MV-4-11 (cell line): ENCODE measurements at places on chromosomes 1 and 21.

- DNase-seq = no peak
Observed at GRCh38 chr1:10071640-10072039, 38.9 kb downstream of the UBE4B start.

DNA sequence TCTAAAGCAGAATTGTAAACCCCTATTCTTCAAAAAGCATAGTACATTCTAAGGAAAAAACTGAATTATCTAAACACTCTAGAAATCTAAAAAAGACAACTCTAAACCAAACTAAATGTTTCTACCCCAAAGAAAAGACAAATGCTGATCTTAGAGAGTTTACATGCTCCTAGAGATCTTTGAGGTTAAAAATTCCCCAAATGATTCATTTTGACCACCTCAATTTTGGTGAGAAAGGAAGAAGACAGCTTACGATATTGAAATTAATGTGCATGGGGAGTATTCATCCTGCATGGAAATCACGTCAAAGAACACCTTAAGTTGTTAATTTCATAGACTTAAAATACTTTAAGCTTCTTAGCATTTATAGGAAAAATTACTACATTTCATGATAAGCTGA, 377.8 kb upstream of the RUNX1 start:
- DNase-seq = no peak

- peak; percentile 37 for DNase-seq
Observed at GRCh38 chr1:202315576-202316168, 26.1 kb downstream of the UBE2T start.

DNA sequence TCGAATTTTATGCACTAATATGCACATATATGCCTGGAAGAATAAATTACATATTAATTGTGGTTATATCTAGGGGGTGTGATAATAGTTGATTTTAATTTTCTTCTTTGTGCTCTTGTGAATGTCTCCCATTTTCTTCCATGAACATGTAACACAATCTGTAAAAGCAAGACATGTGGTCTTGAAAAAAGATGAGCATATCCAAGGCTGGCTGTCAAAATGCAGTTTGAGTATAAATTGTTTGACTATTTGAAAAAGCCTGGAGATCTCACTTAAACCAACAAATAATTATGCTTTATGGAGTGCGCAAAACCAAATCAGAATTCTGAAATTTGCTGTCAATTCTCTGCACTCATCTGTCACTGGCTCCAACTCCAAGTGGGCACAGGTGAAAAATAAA, 143.9 kb downstream of the HMGB4 start:
- DNase-seq = no peak

GRCh38 chr1:243723050-243723449, 127.0 kb downstream of the AKT3 start:
- no peak for DNase-seq

DNA sequence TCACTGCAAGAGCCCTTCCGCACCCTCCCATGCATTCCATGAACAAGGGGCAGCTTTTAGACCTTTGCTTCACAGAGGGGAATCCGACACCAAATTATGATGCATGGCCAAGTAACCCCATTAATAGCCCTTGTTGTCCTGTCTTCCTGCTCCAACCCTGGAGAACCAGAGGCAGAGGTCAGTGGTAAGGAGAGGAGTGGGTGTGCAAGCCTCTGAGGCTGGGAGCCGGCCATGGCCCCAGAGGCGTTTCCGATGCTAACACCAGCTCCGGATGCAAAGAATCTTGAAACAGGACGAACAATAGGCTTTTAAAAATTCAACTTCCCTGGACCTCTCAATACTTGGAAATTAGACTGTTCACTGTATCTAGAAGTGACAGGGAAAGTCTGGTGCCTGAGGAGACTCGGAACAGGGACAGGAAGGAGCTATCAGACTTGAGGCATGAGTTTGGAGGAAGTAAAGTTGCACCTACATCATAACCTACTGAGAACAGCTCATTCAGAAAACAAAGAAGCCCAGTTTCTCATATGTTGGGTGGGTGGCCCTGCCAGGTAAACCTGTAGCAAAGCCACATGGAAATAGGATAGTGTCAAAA, 101.2 kb upstream of the ERG start:
- no peak for DNase-seq

- DNase-seq = no peak
Observed at GRCh38 chr1:156768610-156769295, 1.4 kb downstream of the PRCC start.

- peak; percentile 29 for DNase-seq
Observed at GRCh38 chr1:10905841-10906655, 106.4 kb upstream of the TARDBP start.

- DNase-seq = no peak
Observed at GRCh38 chr1:41995441-41996130, 76.9 kb upstream of the HIVEP3 start.

GRCh38 chr21:32427958-32428623, 15.6 kb downstream of the EVA1C start:
- no peak for DNase-seq

- peak; percentile 5 for DNase-seq
Observed at GRCh38 chr21:29568020-29568697, 269.4 kb downstream of the BACH1 start.

- DNase-seq = no peak
Observed at GRCh38 chr1:83693427-83694126, 305.4 kb downstream of the TTLL7 start.

- DNase-seq = no peak
Observed at GRCh38 chr1:230172016-230172537, 105.0 kb downstream of the GALNT2 start.

DNA sequence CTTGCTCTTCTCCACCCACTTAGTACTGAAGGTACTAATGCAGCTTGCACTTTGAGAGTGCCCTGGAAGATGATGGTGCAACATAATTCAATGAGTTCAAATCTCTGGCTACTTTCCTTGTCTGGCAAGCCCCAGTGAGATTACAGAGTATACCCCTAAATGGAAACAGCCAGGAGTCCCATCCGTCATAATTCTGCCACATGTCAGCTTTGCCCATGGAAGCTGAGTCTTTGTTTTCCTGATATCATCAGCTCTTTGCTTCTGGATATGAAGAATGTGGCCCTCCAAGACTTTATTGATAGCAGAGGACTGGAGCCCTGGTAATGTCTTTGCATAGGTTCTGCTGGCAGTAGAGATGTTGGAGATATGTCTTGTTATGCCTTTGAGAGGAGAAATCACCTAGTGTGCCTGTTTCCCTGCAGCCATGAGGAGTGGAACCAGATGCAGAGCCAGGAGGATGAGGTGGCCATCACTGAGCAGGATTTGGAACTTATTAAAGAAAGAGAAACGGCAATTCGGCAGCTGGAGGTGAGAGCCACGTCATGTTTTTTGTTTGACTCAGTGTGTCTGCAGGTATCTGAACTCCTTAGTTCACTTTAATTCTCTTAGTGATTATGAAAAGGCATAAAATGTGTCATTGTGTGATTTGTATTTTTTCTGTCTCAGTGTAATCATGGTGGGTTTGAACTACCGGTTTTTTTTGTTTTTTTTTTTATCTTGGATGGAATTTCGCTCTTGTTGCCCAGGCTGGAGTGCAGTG, 18.7 kb upstream of the PPP1R8 start:
- DNase-seq = no peak

DNA sequence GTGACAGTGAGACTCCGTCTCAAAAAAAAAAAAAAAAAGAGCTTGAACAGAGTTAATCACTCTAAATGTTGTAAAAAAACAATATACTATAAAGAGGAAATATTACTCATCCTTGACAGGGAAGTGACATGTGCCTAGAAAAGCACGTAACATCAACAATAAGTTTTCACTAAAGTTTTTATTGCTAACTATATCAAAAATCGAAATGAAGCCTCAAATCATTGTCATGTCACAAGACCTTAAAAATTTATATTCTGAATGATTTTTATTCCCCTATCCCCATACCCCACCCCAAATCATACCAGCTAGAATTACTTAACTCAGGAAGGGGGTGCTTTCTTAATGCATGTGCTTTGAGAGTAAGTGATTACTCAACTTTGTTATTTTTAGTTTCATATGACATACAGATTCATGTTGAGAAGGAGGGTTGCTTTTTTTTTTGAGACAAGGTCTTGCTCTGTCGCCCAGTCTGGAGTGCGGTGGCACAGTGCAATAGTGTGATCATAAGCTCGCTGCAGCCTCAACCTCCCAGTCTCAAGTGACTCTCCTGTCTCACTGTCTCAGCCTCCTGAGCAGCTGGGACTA, 53.6 kb upstream of the MUTYH start:
- peak; percentile 95 for DNase-seq

DNA sequence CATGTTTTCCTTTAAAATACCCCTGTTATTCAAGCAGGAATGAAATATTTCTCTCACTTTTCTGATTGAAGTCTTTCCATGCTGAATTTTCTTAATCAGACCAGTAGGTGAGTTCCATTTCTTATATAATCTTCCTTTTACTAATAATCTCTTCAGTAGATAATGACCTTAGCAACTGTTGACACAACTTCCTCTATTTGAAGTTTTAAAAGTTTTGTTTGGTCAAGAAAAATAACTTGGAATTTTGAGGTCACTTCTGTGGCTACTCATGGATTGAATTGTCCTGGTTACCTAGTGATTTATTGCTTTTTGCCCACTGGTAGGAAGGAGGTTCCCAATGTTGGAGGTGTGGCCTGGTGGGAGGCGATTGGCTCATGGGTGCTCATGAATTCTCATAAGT, 70.6 kb upstream of the PAXBP1 start:
- peak; percentile 33 for DNase-seq
